ENCODE measurements at places on chromosomes 3 and 15. TPM values are rescaled to one million over a fixed set of nuclear protein-coding genes. Genes with fewer than 3 reads are reported as not detected.

GRCh38 chr3:125375950-125376679 is 990 bp upstream of the ZNF148 start:
- no peak for DNase-seq

DNA sequence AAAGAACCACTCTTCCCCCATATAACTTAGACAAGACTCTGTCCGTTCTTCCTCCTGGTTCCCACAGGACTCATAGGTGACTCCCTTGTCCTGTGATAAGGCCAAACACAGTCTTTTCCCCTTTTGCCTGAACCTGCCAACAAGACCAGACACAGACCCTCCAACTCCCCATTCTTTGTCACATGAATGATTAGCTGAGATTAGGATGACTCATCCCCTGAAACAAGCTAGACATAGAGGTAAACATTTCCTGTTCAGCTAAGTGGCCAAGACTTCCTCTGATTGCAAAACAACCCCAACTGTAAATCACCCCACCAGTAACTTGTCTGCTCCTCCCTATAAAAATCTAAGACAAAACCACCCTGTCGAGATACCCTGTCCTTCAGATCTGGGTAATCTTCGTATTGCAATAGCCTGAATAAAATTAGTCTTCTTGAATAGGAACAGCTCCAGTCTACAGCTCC is 11.4 kb upstream of the HTR3E start:
- no peak for DNase-seq

DNA sequence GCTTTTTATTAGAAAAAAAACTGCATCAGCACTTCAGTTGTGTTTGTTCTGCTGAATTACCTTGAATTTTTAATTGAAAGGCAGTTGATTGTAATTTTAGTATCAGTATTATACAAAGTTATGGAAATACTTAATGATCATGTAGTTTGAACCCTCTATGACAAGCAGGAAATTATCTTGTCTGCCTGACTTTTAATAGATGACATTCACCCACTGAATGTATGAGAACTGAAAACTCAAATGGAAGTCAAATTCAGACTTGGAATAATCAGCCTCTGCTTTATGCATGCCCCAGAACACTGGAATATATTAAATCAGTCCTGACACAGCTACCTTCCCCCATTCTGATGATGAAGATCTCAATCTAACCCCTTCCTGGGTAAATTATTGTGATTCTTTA is 73.5 kb downstream of the SLC49A4 start:
- DNase-seq: no peak

DNA sequence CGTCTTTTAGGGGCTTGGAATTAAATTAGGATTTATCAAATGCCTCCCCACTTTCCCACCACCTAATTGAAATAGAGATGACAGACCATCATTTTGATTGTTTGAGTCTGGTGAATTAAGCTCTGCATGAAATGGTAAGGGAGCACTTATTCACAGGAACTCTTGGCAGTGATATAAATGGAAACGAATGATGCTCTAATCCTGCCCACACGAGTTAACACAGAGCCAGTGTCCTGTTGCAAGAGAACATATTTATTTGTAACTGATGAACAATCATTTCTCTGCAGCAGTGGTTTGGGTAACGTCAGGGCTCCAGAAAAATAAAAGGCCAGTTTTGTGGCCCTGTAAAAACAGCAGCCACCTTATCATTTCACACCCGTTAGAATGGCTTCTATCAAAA is 163.3 kb downstream of the FEZF2 start:
- DNase-seq: no peak

DNA sequence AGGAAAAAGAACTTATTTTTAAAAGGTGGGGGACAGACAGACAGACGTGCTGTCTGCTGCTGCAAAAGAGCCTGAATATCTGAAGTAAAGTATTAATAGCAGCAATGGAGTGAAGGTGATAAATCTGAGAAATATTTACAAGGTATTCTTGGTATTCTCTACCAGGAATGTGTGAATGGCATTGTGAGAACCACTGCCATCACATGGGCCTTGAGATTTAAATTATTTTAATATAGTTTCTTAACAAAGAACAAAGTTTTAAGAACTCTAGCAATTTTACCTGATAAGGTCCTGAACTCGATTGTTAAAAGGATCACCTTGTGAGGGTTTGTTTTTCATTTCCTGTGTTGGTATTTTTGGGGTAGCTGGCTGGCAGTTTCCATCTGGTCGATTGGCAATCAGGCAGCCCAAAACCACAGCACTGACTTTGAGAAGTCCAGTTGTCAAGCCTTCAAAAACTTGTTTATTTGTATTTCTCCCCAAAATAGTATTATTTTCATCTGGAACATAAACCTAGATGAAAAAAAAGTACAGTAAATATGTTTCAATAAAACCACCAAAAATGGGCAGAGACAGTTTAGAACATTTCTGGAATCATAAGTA is 97.3 kb downstream of the ISL2 start:
- DNase-seq: no peak

DNA sequence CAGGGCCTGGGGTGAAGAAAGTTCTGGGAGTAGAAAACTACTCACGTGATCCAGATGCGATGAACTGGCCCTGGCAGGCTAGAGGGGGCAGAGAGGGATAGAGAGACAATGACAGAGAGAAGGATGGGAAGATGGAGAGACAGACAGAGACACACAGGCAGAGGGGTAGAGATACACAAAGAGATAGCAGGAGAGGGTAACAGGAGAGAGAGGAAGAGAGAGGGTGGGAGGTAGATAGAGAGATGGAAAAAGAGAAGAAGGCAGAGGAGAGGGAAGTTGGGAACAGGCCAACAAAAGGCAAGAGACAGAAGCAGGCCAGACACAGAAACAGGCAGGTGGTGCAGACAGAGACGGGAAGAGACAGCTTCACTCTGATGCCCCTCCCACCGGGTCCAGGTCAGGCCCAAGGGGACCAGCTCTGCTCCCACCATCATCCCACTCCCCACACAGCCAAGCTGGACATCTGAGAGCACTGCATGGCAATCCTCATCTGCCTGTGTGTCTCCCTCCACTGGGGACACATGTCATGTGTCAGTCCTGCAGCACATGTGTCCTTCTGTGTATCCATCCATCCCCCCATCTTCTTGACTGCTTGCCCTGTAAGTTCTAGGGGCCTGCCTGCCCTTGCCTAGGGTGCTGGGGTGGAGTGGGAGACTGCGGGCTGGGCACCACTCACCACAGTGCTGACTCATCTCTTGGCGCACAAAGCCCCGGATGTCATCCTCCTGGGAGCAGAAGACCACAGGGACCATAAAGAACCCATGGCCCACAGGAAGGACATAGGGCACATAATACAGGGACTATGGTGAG is 2.2 kb upstream of the UCN2 start:
- no peak for DNase-seq

DNA sequence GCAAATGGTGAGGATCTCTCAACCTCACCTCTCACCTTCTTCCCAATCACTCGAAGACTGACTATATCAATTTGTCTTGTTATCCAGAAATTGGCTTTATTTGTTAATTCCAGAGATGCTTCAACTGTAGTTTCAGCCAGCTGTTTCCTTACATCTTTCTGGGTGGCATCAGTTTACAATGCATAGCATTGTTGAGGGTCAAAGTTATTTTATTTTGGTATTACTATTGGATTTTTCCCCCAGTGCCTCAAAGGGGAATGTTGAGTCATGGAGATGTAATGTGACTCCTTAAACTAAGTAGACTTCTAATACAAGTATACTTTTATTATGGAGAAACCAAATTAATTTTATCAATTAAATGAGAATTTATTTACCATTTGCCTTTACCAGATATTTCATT is 351.6 kb downstream of the TIGIT start:
- DNase-seq: no peak

GRCh38 chr3:144039661-144040060 is 68.0 kb downstream of the DIPK2A start:
- DNase-seq: no peak

GRCh38 chr3:176490357-176490756 is 706.9 kb downstream of the TBL1XR1 start:
- no peak for DNase-seq

- DNase-seq: no peak
These were observed 3.6 kb upstream of the NCK1 start for GRCh38 chr3:136858381-136858780.

DNA sequence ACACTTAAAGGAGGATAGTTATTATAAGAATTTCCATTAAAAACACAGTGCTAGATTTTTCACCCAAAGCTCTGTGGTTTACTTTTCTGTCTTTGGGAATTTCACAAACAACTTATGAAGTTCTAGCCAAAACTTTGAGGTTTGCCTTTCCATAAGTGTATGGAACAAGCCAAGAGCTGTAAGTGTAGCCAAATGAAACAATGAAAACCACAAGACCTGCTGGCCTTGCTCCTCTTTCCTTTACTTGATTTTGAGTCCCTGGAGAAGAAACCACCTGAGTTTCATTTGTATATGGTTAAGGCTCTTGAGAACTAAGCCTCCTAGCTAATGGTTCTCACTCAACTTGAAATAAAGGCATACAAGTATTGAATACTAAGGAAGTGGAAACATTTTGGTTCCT is 365.3 kb upstream of the EPHA3 start:
- DNase-seq: no peak

- DNase-seq: no peak
These were observed 111.2 kb downstream of the ETFA start for GRCh38 chr15:76200083-76200465.

GRCh38 chr3:42151596-42152168 is 60.5 kb downstream of the TRAK1 start:
- no peak for DNase-seq

- DNase-seq: peak; percentile 80
These were observed 124.3 kb downstream of the CHSY1 start for GRCh38 chr15:101127506-101128076.

DNA sequence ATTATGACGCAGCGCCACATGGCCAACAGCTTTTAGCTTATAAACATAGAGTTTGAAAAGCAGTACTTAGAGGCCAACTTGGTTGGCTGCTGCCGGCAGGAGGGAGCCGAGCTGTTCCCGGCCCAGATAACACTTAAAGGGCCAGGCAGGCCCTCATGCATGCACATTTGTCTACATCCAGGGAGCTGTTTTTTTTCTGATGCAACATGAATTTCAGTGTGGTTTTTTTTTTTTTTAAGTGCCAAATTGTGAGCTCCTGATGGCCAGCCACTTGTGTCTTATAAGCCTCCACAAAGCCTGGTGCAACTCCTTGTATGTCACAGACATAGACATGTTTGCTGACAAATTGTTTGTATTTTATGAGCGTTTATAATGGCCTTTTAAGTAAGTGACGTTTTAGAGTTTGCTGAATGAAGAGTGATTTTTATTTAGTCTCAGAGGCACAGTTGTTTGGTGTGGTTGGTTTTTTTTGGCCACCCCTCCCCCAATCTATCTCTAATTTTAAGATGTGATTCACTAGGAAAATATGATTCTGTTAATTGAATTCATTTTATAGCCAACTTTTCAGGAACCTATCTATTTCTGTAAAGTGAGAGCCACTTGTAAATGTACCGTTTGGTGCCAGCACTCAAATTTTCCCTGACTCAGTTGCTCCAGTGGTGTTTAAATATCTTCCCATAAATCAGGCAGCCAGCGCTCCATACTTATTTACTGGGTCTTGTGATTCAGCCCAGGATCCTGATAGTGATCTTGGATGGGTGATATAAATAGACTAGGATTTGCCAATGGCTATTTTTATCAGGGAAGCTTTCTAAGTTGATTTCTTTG is 134.3 kb downstream of the VGLL4 start:
- no peak for DNase-seq

- DNase-seq: no peak
These were observed 36.7 kb downstream of the CIP2A start for GRCh38 chr3:108552267-108553159.

GRCh38 chr3:131393868-131394267 is 12.3 kb downstream of the NUDT16 start:
- no peak for DNase-seq

DNA sequence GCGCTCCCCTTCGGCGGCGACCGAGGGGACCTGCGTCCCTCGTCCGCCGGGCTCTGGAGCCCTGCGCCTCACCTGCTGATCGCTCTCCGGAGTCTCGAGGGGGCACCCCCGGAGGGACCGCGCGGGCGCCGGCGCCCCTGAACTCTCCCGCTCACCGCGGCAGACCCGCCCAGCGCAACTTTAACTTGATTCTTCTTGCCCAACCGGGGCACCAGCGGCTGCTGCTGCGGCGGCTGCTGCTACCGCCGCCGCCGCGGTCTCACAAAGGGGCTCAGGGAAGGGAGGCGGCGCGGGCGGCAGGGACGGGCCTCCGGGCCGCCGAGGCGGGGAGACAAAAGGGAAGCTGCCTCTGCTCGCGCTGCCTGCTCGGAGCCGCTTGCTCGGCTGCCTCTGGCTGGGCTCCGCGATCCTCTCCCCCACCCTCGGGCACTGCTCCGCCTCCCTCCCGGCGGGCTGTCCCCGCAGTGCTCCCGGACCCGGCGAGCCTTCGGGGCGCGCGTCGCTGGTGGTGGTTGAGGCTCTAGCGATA is at the start of gene PPM1L:
TSS of gene PPM1L (plus strand) at position 456 of the 529 bp plus-strand sequence.
- DNase-seq: peak; percentile 37

- DNase-seq: no peak
These were observed 964 bp downstream of the SLC25A20 start for GRCh38 chr3:48897460-48898376.

GRCh38 chr3:70400194-70400593 is 87.8 kb upstream of the MDFIC2 start:
- no peak for DNase-seq

- DNase-seq: peak; percentile 90
These were observed 4.5 kb downstream of the NDUFB5 start for GRCh38 chr3:179608931-179609720.

DNA sequence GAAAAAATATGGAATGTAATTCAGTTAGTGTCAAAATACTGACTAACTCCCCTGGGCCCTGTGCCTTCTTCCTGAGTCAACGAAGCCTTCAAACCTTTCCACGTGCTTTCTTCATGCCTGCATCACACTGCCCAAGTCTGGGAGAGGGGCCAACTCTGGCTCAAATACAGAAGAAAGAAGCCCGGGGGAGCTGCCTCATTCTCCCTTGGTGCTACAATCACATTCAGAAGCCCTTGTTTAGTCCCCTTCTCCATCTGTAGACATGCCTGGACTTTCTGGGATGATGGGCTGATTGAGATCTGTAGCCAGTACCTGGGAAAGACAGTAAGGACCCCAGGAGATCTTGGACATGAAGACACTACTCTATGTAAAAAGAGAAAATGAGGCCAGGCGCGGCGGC is 77.8 kb upstream of the GSK3B start:
- DNase-seq: no peak

The ZNF502 gene
- total RNA-seq: 0.94 TPM

The WDR49 gene
- 0.79 TPM for total RNA-seq

The DZIP1L gene
- not detected for total RNA-seq

The TMEM266 gene
- 0.25 TPM for total RNA-seq

The SV2B gene
- total RNA-seq: not detected

The THOC7 gene
- 37.3 TPM for total RNA-seq

The CPLX3 gene
- total RNA-seq: 0.35 TPM

The NR2E3 gene
- total RNA-seq: not detected

The B4GALT4 gene
- total RNA-seq: 13.1 TPM

The SAXO2 gene
- total RNA-seq: not detected

The SLC28A1 gene
- total RNA-seq: not detected

The ARID3B gene
- total RNA-seq: 63.5 TPM

The TMCO5A gene
- not detected for total RNA-seq
